Kasumi-1 (cell line): ENCODE measurements at places on chromosomes 2 and 18.

DNA sequence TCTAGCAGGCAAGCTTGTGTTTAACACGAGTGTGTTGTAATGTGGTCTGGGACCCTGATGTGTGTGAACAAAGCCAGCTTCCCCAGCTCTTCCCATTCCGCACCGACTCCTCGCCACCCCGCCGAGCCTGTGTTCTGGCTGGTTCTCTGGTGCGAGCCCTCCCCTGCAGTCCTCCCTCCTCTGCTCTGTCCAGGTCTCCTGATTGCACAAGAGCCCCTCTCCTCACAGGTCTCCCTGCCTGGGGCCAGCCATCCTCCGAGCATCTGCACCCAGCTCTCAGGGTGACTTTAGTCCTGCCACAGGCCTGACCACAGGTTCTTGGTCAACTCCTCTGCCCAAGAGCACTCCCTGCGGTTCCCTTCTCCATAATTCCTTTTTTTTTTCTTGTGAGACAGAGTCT, 13.2 kb downstream of the SLC66A3 start:
- DNase-seq: no peak

GRCh38 chr18:30094556-30094955, 948.0 kb downstream of the DSC3 start:
- DNase-seq: no peak

DNA sequence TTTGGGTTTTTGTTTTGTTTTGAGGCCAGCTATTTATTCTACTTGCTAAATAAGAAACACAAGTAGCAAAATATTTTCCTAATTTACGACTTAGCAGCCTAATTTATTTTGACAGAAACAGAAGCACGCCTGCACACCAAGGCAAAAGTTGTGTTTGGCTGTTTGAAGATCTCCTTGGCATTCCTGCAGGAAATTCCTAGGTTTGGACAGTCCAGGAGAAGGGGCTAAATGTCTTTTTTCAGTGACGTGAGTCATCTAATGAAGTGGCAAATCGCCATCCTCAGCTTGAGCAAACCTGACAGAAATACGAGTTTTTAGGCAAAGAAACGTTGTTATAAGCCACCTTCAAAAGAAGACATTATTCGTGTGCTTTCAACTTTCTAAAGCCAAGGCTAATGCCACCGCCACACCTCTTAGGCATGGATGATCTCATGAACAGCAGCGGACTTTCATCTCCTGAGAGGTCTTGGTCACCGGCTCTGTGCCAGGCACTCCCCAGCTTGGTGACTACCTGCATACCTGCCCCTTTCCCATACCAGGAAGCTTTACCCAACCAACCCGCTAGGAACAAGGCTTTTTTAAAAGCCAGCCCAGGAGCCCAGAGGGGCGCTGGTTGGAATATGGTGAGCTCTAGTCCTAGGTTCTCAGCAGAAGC, 30.9 kb downstream of the STK39 start:
- DNase-seq: no peak

- no peak for DNase-seq
These were observed 103.0 kb downstream of the MAPK4 start for GRCh38 chr18:50662775-50663383.
